ENCODE measurements at places on chromosomes 3 and 15.

DNA sequence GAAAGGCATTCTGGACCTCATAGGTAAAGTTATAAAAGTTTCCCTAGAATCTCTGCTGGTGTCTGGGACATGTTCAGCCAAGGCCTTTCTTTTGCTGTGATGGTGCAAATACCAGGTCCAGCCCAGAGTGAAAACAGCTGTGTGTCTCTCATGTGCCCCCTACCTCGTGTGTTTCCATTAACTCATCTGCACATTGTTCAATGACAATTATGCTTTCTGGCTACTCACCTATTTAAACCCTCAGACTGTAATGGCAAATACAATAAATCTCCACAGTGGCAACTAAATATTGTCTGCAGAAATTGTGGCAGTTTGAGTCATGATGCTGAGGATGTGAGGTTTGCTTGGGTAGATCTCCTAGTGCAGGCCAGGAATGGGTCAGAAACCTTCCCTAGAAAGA, 53.1 kb upstream of the GALNT15 start:
- no peak for DNase-seq

GRCh38 chr15:72983801-72984545, 68.3 kb upstream of the NEO1 start:
- DNase-seq: no peak

DNA sequence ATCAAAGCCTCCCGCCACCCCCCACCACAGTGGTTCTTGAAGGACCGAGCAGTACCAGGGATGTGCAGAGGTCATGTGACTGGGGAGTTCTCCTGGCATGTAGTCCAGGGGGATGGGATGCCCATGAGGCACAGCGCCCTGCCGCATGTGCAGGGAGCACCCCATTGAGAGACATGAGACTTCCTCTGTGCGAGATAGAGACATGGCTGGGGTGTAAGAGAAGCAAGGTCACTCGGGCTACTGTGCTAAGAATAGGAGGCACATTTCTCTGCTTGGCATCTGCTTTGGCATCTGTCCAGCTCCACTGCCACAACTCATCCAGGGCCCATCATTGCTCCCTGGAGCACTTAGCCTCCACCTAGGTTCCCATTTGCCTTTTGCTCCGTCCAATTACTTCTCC, 2.4 kb upstream of the CYP1A1 start:
- no peak for DNase-seq

GRCh38 chr3:186875708-186876107, 33.2 kb downstream of the ADIPOQ start:
- DNase-seq: no peak

DNA sequence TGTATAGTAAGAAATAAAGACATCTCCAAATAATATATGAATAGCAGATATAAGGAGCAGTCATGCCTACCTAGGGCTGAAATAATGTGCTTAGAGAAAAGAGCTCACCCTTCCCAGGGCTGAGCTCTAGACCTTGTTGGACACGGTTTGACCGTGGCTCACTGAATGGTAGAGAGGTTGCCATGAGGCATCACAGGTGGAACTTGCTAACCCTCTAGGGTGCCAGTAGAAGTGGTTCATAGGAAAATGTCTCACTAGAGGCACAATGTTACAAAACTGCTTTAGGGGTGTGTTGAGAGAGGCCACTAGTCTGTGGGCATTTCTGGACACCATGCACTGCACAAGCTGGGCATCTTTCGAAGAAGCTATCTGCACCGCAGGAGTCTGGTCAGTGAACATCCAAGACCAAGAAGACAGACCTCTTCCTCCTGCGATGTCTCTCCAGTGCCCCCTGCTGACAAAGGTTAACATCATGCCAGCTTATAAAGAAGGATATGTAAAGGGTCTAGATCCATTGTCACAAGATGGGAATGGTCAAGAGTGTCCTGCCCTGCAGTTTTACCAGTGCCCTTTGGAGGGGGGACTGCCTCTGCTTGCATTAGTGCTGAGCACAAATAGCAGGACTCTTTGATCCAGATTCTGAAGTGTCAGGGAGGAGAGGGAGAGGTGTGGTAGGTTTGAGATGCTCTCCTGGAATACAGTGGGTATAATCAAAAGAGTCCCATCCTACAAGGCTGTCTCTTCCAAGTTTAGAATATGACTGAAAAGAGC, 266.8 kb downstream of the ZNF385D start:
- DNase-seq: peak; percentile 0

Data from NCI-H1092 treated with DMSO at 0.1 percent for 48 hours (cell line).